ENCODE measurements at places on chromosomes 7 and 10. TPM values are rescaled to one million over a fixed set of nuclear protein-coding genes. Genes with fewer than 3 reads are reported as not detected.

The SLC26A5 gene
- total RNA-seq: not detected

The ANK3 gene
- total RNA-seq: 5.4 TPM

The DNAH11 gene
- 0.69 TPM for total RNA-seq

The GARIN1A gene
- 3.6 TPM for total RNA-seq

The MYH16 gene
- 0.11 TPM for total RNA-seq

The EVX1 gene
- not detected for total RNA-seq

The ACSM6 gene
- not detected for total RNA-seq

DNA sequence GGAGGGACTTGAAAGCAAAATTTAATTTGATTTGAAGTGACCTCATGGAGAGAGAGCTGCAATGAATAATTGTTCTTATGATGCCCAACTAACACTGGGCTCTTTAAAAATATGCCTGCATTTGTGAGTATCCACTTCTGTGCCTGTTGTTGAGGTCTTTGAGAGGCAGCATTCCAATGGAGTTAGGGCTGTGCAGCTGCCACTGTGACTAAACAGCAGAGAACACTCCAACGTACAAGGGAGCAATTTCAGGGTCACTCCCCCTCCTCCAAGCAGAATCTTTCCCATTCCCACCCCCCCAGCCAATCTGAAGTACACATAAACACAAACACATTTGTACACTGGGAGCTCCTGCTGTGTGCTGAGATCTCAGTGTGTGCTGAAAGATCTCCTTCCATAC, 28.0 kb upstream of the GSAP start:
- no peak for DNase-seq
- H3K36me3 ChIP-seq: no peaks in the 10 kb centered on the region
- H3K4me3 ChIP-seq: no peak overlapping the region
- H3K4me1 ChIP-seq: peaks cover 11% of the 10 kb centered on the region
- no peaks in the 10 kb centered on the region for H3K27me3 ChIP-seq

- H3K27me3 ChIP-seq: no peaks in the 10 kb centered on the region
- peaks cover 23% of the 10 kb centered on the region for H3K4me1 ChIP-seq
- H3K27ac ChIP-seq: no peak overlapping the region
- H3K4me3 ChIP-seq: no peak overlapping the region
These were observed 112.5 kb downstream of the RALA start for GRCh38 chr7:39735903-39736302.

DNA sequence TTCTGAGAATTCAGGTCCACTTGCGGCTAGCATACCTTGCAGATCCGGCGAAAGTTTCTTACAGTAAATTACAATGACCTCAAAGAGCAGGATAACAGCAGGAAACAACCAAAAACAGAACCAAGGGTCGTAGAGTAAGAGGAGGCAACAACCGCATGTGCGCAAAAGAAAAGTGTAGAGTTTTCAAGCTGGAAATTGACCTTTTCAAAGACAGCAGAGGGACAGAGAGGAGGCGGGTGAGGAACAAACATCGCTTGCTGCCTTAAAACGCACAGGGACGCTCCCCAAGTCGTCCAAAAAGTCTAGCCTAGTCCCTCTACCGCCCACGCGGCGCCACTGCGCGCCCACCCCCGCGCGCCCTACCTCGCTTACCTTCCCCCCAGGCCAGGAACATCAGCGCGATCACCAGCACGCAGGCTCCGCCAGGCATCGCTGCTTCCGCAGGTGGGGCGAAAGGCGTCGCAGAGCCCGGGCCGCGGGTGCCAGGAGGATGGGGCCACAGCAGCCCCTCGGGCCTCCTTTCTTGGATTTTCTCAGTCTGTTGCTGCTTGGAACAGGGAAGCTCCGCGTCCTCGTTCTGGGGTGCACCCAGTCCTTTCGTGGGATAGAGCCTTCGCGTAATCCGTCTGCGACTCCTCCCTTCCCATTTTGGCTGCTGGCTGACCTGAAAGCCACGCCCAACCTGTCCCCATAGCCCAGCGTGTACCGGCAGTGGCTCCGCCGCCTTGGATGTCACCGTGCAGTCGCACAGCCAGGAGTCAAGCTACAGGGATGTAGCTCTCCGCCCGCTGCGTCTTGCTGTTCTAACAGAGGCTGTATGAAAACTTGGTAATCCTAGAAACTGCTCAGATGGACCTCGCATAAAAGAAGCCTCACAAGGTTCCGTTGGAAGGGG, at the start of gene VWDE:
Gene VWDE, minus strand, starts transcription at position 579 of the 895 bp plus-strand sequence. Its CDS starts 149 bp downstream, at position 430.
- H3K4me1 ChIP-seq: peaks cover 5% of the 10 kb centered on the region
- H3K27ac ChIP-seq: no peak within 1 kb of the TSS
- H3K4me3 ChIP-seq: peak within 1 kb of the TSS; percentile 70
- H3K27me3 ChIP-seq: peaks cover 34% of the 10 kb centered on the region

DNA sequence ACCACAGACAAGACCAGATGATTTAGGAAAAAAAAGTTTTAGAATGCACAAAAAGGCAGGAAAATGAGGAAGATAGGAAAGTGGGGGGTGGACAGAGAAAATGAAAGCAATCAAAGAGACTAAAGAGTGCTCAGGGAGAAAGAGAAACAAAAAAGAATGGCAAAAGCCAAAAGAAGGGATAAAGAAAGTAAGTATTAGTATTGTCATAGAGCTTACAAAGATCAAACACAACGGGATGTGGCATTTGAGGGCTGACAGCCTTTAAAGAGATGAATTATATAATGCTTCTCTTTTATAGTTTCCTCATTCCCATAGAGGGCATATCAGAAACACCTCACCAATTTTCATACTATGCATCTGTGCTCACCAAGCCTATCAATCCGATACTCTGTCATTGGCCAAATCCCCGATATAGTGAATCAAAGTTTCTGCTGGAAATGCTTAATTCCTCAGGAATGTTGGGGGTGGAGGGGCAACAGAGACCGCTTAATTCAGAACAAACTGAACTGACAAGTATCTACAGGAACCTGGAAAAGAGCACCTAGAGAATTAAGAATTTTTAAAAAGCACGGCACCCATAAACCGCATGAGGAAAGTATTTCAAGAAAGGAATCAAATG, 2.7 kb downstream of the COG5 start:
- peaks cover 8% of the 10 kb centered on the region for H3K36me3 ChIP-seq
- H3K27ac ChIP-seq: no peak overlapping the region
- no peaks in the 10 kb centered on the region for H3K27me3 ChIP-seq
- H3K4me3 ChIP-seq: no peak overlapping the region
- H3K4me1 ChIP-seq: peaks cover 33% of the 10 kb centered on the region
- DNase-seq: no peak

GRCh38 chr7:155380976-155381851, 76.7 kb upstream of the EN2 start:
- H3K36me3 ChIP-seq: no peaks in the 10 kb centered on the region
- H3K27me3 ChIP-seq: peaks cover 76% of the 10 kb centered on the region
- H3K27ac ChIP-seq: no peak overlapping the region
- H3K4me3 ChIP-seq: no peak overlapping the region
- no peaks in the 10 kb centered on the region for H3K4me1 ChIP-seq

GRCh38 chr7:78959477-78959876, 494.0 kb downstream of the MAGI2 start:
- DNase-seq: no peak
- no peak overlapping the region for H3K4me3 ChIP-seq
- no peaks in the 10 kb centered on the region for H3K36me3 ChIP-seq
- no peaks in the 10 kb centered on the region for H3K27me3 ChIP-seq
- H3K27ac ChIP-seq: no peak overlapping the region

DNA sequence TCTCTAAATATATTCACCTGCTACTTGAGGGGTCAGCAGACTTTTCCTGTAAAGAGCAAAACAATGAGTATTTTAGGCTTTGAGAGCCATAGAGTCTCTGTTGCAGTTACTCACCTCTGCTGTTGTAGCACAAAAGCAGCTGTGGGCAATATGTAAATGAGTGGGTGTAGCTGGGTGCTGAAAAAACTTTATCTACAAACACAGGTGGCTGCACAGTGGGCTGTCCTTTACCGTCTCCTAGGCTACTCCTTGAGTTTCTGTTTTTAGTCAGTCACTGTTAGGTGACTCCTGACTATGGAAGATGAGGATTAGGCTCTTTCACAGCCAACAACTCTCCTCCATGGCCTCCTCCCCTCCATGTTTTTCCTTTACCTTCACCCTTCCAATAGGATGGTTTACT, 286.1 kb upstream of the C7orf33 start:
- no peak overlapping the region for H3K4me3 ChIP-seq
- no peaks in the 10 kb centered on the region for H3K27me3 ChIP-seq
- DNase-seq: no peak
- no peaks in the 10 kb centered on the region for H3K4me1 ChIP-seq

DNA sequence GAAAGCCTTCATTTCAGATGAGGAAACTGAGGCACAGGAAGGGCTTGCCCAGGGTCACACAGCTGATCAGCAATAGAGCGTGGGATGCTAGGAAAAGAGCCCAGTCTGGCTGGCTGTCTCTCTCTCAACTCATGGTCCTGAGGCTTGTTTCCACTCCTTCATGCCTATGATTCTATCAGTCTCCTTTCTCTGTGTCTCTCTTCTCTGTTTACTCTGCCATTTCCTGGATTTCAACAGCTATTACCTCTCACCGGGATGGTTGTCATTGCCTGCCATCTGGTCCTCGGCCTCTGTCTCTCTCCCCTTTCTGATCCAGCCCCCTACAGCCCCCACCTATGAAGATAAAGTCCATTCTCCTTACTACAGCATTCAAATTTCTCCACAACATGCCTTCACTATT, 93.3 kb upstream of the AGBL3 start:
- peaks cover 6% of the 10 kb centered on the region for H3K4me1 ChIP-seq
- no peak for DNase-seq
- H3K27me3 ChIP-seq: no peaks in the 10 kb centered on the region
- H3K27ac ChIP-seq: no peak overlapping the region

- H3K36me3 ChIP-seq: no peaks in the 10 kb centered on the region
- no peak overlapping the region for H3K4me3 ChIP-seq
- no peak overlapping the region for H3K27ac ChIP-seq
- DNase-seq: no peak
These were observed 60.9 kb downstream of the SEM1 start for GRCh38 chr7:96648784-96649183.

- H3K4me3 ChIP-seq: no peak overlapping the region
- no peak for DNase-seq
- no peaks in the 10 kb centered on the region for H3K27me3 ChIP-seq
- H3K27ac ChIP-seq: no peak overlapping the region
These were observed 9.3 kb downstream of the KNDC1 start for GRCh38 chr10:133169173-133169947.

DNA sequence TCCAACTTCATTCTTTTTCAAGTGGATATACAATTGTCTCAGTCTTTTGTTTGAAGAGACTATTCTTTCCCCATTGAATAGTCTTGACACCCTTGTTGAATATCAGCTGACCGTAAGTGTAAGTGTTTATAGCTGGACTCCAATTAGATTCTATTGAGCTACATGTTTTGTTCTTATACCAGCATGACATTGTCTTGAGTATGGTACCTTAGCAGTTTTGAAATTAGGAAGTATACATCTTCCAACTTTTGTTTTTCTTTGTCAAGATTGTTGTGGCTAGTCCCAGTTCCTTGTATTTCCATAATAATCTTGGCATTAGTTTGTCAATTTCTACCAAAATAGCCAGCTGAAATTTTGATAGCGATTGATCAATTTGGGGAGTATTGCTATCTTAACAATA, 56.9 kb downstream of the MYL10 start:
- H3K4me1 ChIP-seq: no peaks in the 10 kb centered on the region
- no peak overlapping the region for H3K4me3 ChIP-seq
- peaks cover 12% of the 10 kb centered on the region for H3K27me3 ChIP-seq
- no peaks in the 10 kb centered on the region for H3K36me3 ChIP-seq

GRCh38 chr7:129908181-129908580, 44.6 kb downstream of the UBE2H start:
- peaks cover 18% of the 10 kb centered on the region for H3K4me1 ChIP-seq
- DNase-seq: no peak
- no peaks in the 10 kb centered on the region for H3K27me3 ChIP-seq
- H3K36me3 ChIP-seq: no peaks in the 10 kb centered on the region

- peaks cover 46% of the 10 kb centered on the region for H3K27me3 ChIP-seq
- DNase-seq: no peak
- no peak overlapping the region for H3K27ac ChIP-seq
- H3K4me3 ChIP-seq: no peak overlapping the region
- H3K36me3 ChIP-seq: no peaks in the 10 kb centered on the region
These were observed 75.4 kb downstream of the EGFR start for GRCh38 chr7:55094092-55094690.

DNA sequence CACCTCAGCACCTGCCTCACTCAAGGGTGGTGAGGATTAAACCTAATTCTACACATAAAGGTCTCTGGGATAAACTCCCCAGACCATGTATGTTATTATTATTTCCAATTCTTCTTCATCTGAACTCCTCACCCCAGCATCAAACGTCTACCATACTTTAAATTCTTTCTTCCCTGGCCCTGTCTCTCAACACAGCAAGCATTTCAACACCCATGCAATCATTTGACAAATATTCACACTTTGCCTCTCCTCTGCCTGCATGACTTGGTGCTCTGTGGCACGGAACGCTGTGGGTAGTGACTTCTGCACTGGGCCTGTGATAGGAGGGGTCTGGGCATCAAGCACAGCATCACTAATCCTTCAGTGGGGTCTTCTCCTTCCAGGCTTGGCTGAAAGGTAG, 490.8 kb downstream of the TNS3 start:
- H3K27ac ChIP-seq: no peak overlapping the region
- no peaks in the 10 kb centered on the region for H3K27me3 ChIP-seq

- H3K4me1 ChIP-seq: no peaks in the 10 kb centered on the region
- H3K4me3 ChIP-seq: no peak overlapping the region
- H3K27ac ChIP-seq: no peak overlapping the region
- no peaks in the 10 kb centered on the region for H3K36me3 ChIP-seq
- DNase-seq: no peak
These were observed 22.7 kb downstream of the OGDHL start for GRCh38 chr10:49739426-49739825.

- H3K36me3 ChIP-seq: no peaks in the 10 kb centered on the region
- H3K27me3 ChIP-seq: no peaks in the 10 kb centered on the region
- H3K4me3 ChIP-seq: no peak overlapping the region
- DNase-seq: no peak
- H3K4me1 ChIP-seq: no peaks in the 10 kb centered on the region
These were observed 898.1 kb downstream of the TYW1 start for GRCh38 chr7:67894746-67895145.

DNA sequence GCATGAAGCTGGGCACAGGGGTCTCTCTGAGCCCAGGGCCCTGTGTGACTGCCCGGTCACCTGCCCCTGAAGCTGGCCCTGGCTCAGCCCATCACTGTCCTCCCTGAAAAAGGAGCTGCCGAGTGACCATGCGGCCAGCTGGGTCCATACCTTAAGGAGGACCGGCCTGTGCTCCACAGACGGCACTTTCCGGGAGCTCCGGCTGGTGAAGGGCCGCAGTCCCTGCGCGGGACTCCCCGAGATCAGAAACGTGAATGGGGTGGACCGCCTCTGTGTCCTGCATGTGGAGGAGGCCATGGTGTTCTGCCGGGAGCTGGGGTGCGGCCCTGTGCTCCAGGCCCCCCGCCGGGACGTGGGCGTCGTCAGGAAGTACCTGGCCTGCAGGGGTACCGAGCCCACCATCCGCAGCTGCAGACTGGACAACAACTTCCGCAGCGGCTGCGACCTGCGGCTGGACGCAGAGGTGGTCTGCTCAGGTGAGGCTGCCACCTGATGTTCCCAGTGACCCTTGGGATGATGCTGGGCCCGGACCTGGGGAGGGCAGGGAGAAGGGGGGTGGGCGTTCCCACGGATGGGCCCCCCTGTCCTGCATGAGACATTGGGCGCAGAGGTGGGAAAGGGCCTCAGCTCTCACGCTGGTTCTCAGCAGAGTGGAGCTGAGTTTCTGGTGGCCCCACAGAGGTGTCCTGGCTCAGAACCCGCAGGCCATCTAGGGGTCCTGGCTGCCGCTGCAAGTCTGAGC, 3.5 kb downstream of the SCART1 start:
- no peak overlapping the region for H3K27ac ChIP-seq
- H3K4me3 ChIP-seq: no peak overlapping the region
- no peaks in the 10 kb centered on the region for H3K36me3 ChIP-seq
- DNase-seq: no peak
- H3K4me1 ChIP-seq: no peaks in the 10 kb centered on the region
- no peaks in the 10 kb centered on the region for H3K27me3 ChIP-seq

Measured in endothelial cell of umbilical vein (primary cell).